Renal pelvis (tissue), 12 donors: ENCODE measurements at places on chromosomes 12 and 14. TPM values are rescaled to one million over a fixed set of nuclear protein-coding genes. Genes with fewer than 3 reads are reported as not detected.
A peak's percentile ranks its signal among the peaks of the same experiment; 100 is the strongest.

The TAS2R19 gene
- 1.6 TPM for polyA plus RNA-seq

The LRTM2 gene
- 0.13 TPM for polyA plus RNA-seq

The TTC9 gene
- 4.1 TPM for polyA plus RNA-seq

The NAP1L1 gene
- 759 TPM for polyA plus RNA-seq

GRCh38 chr12:14960548-14961465 is 594 bp downstream of the ARHGDIB start:
- DNase-seq: no peak

DNA sequence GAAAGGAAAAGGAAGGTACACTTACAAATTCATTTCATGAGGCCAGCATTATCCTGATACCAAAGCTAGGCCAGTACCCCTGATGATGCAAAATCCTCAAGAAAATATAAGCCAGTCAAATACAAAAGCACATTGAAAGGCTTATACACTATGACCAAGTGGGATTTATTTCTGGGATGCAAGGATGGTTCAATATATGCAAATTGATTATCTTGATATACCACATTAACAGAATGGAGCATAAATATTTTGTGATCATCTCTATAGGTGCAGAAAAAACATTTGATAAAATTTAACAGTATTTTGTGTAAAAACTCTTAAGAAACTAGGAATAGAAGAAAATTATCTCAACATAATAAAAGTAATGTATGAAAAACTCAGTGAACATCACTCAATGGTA is 97.0 kb upstream of the BCAT1 start:
- no peak for DNase-seq

DNA sequence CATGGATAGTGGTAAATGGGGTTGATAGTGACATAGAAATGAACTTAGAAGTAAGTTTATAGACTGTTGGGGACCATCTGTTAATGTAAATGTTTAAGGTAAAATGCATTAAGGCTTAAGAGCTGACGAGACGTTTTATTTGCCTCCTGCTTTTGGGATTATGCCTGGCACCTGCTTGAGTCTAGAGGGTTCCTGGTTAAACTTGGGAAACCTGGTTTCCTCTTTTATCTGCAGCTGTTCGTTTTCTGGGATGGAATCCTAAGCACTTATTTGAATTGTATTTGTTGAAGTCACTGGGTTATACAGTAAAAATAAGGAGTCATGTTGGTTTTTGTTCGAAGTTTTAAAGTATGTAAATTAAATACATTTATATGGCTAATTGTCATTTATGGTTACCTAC is 914.7 kb downstream of the NRXN3 start:
- DNase-seq: no peak

DNA sequence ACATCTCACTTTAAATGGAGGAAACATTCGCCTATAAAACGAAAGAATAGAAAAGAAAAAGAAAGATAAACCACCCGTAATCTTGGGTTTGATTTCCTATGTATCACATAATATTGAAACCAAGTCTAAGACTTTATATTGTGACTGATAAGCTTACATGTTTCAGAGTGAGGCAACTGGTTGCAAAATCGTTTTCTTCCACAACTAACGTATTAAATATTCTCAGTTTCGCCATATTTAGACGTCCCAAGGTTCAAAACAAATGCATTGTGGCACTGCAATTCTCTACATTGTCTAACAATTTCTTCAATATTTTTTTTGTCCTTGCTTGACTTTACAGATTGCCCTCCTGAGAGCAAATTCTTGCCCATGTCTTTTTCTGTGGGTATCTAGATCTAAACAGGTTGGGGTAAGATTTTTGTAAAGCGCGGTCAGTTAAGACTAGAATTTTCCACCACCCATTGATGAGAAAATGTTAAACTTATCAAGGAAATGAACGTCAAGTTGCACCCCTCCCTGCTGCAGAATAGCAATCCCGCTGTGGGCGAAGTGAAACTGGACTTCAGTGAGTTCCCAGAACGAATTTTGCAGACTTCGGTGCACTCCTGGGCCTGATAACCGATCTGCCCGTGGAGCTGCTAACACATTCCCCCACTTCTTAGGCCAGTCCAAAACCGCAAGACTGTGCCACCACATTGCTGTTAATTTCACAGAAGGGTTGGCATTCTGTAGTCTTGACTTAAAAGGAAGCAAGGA is 2.7 kb downstream of the TBX3 start:
- no peak for DNase-seq

- no peak for DNase-seq
Measured at GRCh38 chr12:22935501-22935900, 310.5 kb downstream of the ETNK1 start.

- no peak for DNase-seq
Measured at GRCh38 chr12:49091056-49091835, 3.4 kb downstream of the DHH start.

- no peak for DNase-seq
Measured at GRCh38 chr12:72075401-72075800, 136.8 kb downstream of the TPH2 start.

- peak; percentile 12 for DNase-seq
Measured at GRCh38 chr14:26959972-26960660, 362.3 kb upstream of the NOVA1 start.

- DNase-seq: no peak
Measured at GRCh38 chr12:132385923-132386751, 56.7 kb upstream of the GALNT9 start.

DNA sequence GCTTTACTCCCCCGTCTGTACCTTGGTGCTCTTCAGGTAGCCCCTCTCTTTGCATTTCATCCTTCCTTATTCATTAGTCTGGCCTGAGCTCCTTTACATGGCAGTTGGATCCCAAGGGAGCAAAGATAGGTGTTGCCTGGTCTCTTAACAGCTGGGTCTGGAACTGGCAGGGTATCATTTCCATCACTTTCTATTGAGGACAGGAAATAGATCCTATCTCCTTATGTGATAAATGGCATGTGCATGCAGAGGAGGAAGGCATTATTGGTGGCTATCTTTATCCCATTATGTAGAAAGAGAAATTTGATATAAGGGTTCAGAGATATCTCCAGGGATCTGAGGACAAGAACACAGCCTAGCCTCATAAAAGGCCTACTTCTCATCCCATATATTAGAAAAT is 54.6 kb upstream of the OAS1 start:
- no peak for DNase-seq

DNA sequence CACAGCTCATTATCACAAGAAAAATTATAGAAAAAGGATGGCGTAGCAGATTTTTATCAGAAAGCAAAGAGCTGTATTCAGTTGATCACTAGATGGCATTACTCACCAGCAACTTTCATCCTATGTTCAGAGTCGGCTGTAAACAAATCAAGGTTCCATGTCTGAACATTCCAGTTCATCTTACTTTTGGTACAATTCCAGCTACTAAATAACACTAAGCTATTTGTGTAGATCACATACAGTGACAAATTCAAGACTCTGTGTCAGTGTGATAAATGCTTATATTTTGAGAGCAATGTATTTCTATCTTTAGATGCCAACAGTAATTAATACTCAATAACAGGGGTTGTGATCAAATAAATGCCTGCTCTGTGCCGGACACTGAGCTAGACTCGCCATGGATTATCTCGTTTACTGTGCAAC is 30.1 kb downstream of the NRDE2 start:
- DNase-seq: peak; percentile 49

DNA sequence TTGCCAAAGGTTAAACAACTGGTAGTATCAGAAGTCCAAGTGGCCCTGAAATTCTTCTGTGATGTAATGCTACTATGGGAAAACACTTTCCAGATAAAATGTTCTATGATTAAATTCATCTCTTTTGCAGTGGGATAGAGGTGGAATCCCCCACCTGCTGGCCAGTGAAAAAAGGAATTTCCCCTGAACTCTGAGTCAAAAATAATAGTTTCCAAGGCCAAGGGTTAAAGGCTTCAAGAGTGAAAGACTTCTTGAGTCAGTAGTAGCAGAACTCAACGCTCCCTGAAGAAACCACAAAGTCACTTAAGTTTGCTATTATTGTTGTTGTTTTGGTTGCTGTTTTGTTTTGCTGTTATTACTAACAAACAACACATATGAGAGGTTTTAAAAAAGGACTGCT is 330.8 kb downstream of the SOX5 start:
- DNase-seq: no peak

- DNase-seq: no peak
Measured at GRCh38 chr12:40693207-40693821, 1.1 kb downstream of the CNTN1 start.
